ENCODE measurements at places on chromosomes 3 and 15.

GRCh38 chr15:85494048-85494777 is 113.8 kb downstream of the AKAP13 start:
- DNase-seq = no peak

- no peak for DNase-seq
Measured at GRCh38 chr15:49255966-49256759, 86.1 kb downstream of the GALK2 start.

GRCh38 chr3:52912885-52913731 is 15.8 kb upstream of the STIMATE start:
- no peak for DNase-seq

DNA sequence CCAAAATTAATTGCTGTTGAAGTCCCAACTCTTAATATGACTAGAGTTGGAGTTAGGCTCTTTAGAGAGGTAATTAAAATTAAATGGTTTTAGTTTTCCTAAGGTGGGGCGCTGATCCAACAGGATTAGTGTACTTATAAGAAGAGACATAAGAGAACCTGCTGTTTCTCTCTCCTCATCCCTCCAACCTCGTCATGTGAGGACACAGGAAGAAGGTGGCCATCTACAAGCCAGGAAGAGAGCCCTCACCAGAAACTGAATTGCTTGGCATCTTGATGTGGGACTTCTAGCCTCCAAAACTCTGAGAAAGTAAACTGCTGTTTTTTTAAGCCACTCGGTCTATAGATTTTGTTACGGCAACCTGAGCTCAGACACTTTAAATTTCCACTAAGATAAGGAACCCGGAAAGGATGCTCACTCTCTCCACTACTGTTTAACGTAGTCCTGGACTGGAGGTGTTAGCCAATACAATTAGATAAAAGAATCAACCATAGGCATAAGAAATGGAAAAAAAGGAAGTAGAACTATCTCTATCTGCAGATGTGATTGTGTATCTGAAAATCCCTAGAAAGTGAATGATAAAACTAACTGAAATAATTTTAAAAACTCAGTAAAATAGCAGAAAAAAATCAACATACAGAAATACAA is 26.8 kb downstream of the DCBLD2 start:
- DNase-seq = no peak

DNA sequence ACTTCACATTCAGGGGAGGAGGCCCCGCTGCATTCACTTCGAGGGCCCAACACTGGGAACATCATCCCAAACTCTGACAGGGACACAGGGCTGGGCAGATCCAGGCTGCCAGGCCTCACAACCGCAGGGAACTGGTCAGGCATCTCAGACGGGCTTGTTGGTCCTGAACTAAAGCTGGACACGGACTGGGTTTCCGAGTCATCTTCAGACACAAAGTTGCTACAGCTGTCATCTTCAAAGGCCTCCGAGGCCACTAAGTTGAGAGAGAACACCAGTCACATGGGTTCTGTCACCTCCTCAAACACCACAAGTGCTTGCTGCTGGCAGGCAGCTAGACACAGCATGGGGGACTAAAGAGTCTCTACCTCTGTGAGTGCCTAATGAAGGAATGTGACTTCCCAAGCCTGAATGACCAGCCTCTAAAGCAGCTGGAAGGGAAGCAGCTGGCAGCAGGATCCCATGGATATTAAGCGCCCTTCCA is 50.9 kb downstream of the CAPN7 start:
- no peak for DNase-seq

- DNase-seq = no peak
Measured at GRCh38 chr3:98812851-98813374, 49.8 kb downstream of the ST3GAL6 start.

DNA sequence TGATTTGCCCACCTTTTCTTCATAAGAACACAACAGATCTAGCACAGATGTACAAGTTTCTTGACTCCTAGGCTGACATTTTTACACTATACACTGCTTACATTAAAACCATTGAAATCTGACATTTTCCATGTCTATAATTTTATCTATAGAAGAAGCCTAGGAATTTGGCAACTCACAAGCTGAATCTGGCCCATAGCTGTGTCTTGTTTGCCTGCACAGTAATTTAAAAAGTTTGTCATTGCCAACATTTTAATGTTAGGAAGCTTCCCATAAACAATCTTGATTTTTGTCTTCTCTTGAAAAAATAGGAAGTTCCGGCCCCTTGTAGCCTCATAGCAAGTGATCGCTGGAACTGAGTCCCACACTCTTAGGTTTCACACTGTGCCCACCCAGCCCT is 394.6 kb upstream of the AZI2 start:
- DNase-seq = no peak

DNA sequence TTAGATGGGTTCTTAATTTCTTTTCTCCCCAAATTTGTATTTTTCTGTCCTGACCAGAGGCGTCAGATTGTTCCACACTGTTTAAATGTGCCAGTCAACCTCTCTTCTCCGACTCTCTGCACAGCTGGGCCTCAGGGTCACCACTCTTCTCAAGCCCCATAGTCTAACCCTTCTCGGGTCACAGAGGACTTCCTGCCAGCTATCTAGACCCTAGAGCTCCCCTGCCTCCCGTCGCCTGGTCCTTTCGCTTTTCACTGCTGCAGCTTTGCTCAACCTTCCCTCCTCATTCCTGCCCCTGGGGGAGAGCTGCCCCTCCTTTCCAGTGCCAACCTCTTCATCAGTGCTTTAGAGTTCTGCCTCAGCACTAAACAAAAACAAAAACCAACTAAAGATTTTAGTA is 151.7 kb downstream of the ATG7 start:
- DNase-seq = no peak

GRCh38 chr3:148030975-148031374 is 621.8 kb downstream of the ZIC1 start:
- no peak for DNase-seq

GRCh38 chr3:117104792-117105191 is 395.2 kb downstream of the TUSC7 start:
- no peak for DNase-seq

GRCh38 chr15:22949074-22949547 is 31.1 kb downstream of the CYFIP1 start:
- DNase-seq = no peak

- no peak for DNase-seq
Measured at GRCh38 chr3:123314359-123315270, 112.9 kb downstream of the SEC22A start.

DNA sequence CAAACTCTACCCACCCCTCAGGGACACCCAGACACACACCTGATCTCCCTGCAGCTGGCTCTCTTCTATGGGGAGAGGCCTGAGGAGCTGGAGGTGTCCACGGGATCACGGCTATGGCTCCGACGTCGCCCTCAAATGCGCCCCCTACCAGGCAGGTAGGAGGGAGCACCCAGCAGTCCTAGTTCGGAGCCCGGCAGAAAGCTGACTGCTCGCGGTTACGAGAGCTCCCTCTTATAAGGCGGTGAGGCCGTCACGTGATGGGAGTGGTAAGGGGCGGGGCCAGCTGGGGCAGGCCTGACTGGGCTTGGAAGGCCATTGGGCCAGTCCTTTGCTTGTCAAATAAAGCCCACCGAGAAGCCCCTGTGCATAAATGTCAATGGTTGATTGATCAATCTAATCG is at the start of gene PRR20G:
PRR20G (minus strand) TSS at position 207 of the 400 bp plus-strand sequence. CDS start 681 bp downstream, outside the sequence.
- DNase-seq = no peak

DNA sequence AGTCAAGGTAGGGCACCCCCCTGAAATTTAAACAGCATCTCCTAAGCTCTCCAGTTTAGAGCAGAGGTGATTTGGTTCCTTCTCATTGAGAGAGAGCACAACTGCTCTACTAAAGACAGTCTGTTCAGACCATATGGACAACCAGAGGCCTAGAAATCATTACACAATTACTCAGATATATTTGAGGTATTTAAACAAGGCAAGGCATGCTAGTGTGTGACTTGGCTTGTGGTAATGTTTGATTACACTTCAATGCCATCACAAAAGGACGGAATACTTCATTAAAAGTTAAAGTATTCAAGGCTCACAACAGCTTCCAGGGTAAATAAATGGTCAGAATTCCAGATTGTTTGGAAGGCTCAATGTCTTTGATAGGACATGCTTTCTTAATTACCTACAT is 110.2 kb downstream of the LRTM1 start:
- no peak for DNase-seq

DNA sequence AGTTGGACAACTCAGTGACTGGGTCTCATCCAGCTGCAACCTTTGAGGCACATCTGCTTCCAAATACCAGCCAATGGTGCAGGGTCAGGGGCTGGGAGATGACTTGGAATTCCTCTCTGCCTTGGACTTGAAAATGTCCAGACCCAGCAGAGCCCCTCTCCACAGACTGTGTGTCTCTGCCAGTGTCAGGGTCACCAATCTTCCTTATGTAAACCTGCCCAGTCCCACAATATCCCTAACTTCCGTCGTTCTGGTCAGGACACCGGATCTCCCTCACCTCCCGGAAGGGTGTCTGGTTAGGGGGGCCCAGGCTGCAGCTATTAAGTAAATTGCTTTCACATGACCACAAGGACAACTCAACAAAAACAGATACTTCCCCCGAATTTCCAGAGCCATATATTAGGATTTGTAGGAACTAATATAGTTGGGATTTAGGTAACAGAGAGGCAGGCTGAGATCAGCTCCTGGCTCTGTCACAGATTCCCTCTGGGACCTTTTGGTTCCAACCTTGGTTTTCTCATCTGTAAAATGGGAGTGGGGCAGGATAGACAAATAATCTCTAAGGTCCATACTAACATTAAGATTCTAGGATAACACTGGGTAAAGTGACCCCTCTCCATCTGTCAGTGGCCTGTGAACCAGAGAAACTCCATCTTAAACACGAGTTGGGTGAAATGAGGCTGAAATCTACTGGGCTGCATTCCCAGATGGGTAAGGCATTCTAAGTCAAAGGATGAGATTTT is 30.8 kb downstream of the IGDCC3 start:
- DNase-seq = no peak

GRCh38 chr15:66751579-66751978 is 49.5 kb downstream of the SMAD6 start:
- no peak for DNase-seq

DNA sequence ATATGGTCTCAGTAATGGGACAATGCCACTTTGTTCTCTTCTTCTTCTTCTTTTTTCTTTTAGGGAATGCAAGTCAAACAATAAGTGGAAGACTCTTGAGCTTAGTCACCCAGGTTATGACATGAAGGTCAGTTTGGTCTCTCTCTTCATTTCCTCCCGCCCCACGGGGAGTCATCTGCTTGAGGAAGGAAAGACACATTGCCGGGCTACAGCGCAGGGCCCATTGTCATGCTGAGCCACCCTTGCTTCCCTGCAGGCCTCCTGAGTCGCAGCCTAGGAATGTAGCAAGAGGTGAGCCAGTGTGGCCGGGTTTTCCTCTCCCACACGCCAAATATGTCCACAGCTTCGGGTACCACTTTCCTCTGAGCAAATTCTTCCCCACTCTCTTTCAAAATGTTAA is 47.6 kb downstream of the RAP2B start:
- no peak for DNase-seq

- DNase-seq = no peak
Measured at GRCh38 chr3:131361464-131362421, 19.8 kb upstream of the NUDT16 start.

- DNase-seq = no peak
Measured at GRCh38 chr15:40463886-40464545, 6.8 kb upstream of the CHST14 start.

DNA sequence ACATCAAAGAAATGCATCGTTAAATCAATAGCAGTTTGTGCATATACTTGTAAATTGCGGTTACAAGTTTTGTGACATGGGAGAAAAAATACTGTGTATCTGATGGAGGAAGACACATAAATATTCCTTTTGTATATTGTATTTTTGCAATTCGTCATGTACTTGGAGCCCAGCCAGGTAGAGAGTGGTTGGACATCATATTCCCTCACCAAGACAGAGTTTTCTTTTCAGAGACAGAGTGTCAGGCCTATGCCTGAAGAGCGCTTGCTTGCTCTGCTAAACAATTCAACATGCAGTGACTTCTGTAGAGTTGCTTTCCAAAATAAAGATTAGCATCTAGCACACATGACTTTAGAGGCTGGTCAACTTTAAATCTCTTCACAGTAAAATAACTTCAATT is 24.8 kb upstream of the MEIS2 start:
- no peak for DNase-seq

DNA sequence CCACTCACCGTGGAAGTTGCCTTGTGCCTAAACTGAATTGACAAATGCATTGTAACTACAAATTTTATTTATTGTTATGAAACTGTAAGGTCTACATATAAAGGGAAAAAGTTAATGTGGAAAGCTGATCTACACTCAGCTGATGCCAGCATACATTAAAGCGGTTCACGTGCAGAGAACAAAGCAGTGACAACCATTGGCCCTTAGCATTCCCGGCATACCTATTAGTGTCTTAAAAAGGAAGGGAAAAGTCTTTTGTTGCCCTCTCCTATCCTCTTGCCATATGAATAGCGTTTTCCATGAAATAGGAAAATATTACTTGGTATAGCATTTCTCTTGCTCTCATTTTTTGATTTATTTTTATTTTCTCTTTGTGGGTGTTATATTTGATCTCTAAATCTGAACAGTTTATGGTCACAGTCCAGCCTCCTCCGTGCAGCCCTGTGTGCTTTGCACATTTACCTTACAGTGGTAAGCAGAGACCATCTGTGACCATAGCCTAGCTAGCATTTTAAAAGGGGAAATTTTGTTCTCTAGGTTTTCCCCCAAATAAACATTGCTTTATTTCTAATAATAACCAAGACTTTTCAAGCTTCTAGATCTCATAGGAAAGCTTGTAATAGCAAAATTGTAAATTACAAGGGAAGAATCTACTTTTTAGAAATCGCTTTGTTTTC is 89.7 kb upstream of the CGNL1 start:
- DNase-seq = no peak

Measured in stimulated activated CD4-positive, alpha-beta T cell treated with anti-CD3 and anti-CD28 coated beads, Interleukin-12 subunit alpha, Interleukin-12 subunit beta, amount 100 ng/mL, for 48 hours (primary cell).